Fibroblast of skin of back (primary cell): ENCODE measurements at places on chromosomes 7 and 10.

GRCh38 chr10:121926671-121927317 lies 1.0 kb downstream of the ATE1 start:
- DNase-seq = peak; percentile 7

DNA sequence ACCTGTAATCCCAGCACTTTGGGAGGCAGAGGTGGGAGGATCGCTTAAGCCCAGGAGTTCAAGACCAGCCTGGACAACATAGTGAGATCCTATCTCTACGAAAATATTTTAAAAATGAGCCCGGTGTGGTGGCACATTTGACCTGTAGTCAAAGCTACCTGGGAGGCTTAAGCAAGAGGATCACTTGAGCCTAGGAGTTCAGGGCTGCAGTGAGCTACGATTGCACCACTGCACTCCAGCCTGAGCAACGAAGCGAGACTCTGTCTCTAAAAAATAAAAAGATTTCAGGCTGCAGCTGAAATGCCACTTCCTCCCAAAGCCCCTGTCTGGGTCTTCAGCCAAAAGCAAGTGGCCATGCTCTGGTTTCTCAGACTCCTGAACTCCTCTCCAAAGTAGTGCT lies 38.7 kb upstream of the CARD11 start:
- no peak for DNase-seq

GRCh38 chr10:32341596-32341995 lies 5.4 kb downstream of the EPC1 start:
- no peak for DNase-seq

DNA sequence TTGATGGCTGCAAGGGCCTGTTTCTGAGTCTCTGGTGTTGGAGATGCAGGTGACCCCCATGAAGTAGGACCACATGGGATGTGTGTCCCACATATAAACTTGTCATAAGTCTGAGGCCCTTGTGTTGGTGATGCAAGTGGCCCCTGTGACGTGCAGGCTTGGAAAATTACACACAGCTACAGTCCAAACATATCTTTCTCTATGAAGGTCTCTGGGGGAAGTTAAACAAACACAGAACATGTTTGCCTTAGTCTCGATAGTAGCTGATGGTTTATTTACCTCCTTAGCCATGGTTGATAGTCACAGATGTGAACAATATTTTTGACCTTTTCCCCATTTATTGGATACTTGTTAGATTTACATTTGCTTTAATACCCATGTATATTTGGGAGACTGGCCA lies 64.7 kb downstream of the ADCY1 start:
- no peak for DNase-seq

- DNase-seq = peak; percentile 56
These were observed 170.0 kb downstream of the PRKCQ start for GRCh38 chr10:6409971-6410643.

DNA sequence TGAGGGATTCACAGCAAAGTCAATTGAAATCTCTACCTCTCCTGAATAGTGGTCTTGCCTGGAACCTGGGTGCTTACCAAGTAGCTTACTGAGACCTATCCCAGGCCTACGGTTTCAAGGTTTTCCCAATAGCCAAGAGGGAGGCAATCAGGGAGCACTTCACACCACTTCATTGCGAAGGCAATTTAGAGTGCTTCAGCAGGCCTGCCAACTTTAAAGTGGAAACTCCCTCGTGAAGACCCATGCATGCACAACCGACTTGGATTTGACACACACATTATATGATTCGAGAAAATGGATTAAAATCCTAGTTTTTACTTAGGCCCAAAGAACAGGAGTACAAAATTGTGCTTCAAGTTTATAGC lies 51.5 kb upstream of the NOBOX start:
- DNase-seq = no peak

GRCh38 chr7:41336981-41337380 lies 365.9 kb downstream of the INHBA start:
- peak; percentile 18 for DNase-seq

- DNase-seq = no peak
These were observed 35.9 kb downstream of the EMX2 start for GRCh38 chr10:117578490-117578889.

- DNase-seq = no peak
These were observed 73.4 kb upstream of the LAMB4 start for GRCh38 chr7:108203537-108203936.

DNA sequence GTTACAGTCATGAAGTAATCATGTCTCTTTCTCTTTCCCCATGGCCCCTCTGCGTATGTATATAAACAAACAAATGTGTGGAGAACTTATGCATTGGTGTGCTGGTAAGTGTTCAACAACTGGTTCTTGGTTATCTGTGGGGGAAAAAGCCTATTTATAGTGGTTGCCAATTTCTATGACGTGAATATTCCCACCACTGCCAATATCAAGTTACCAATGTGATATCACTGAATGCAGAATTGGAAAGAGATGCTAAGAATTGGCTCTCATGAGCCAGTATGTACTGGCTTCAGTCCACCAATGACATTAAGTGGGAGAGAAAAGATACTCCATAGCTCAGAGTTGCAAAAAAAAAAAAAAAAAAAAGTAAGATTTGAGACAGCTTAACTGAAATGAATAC lies 399.7 kb downstream of the REEP3 start:
- no peak for DNase-seq

DNA sequence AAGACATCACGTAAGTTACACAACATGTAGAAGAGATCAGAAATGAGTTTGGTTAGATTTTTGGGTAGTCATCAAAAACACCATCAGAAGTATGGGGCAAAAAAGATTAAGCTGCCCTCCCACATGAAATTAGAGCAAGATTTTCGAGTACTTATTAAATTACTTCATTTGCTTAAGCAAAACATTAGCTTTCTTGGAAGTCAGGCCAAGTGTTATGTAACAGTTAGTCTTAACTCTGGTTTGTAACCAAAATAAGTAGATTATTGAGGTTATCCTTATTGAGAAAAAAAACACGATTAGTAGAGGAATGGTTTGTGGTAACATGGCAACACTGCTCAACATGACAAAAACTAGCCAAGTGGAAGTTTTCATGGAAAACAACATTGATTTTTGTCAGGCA lies 37.9 kb downstream of the HBP1 start:
- DNase-seq = no peak

- no peak for DNase-seq
These were observed 57.3 kb upstream of the CAPZA2 start for GRCh38 chr7:116805100-116805544.

DNA sequence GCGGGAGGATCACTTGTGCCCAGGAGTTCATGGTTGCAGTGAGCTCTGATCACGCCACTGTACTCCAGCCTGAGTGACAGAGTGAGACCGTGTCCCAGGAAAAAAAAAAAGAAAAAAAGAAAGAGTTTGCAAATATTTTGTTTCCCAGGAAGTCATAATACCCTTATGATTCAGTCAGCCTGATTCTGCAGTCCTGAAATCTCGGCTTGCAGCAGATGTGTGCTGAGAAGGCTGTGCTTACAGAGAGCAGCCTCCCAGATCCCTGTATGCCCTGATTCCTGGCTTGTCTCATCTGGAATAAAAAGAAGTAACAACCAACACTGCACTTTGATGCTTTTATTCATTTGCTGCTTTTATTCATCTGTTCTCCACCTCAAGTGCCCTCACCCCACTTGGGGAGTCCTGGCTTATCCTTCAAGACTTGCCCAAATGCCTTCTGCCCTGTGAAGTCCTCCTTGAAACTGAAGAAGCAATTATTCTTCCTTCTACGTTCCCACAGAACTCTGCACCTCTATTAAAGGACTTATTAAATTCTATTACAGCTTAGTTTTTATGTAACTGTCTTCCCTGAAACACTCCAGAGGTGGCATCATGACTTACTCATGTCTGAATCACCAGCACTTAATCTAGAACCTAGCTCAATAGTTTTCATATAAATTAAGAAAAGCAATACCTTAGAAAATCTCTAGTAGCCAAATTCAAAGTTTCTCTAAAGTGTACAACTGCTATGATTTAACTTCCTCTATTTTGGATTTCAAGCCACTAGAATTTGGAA lies 27.7 kb upstream of the BPGM start:
- DNase-seq = peak; percentile 78

DNA sequence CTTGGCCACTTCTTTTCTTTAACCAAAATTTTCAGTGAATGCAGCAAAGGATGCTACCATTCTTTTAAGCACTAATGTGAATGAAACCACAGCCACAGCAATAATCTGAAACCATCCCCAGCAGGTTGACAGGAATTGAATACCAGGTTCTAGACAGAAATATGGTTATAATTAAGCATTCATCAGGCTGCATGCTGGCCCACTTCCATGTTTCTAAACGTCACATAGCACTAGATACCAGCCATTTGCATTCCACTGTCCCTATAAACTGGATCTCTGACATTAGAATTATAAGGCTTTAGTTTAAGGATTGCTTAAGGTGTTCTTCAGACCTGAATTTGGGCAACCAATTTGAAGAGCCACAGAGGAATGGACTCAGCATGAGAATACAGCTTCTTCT lies 340.8 kb upstream of the KLF6 start:
- no peak for DNase-seq

- DNase-seq = peak; percentile 36
These were observed 16.5 kb downstream of the AIFM2 start for GRCh38 chr10:70115948-70116682.

DNA sequence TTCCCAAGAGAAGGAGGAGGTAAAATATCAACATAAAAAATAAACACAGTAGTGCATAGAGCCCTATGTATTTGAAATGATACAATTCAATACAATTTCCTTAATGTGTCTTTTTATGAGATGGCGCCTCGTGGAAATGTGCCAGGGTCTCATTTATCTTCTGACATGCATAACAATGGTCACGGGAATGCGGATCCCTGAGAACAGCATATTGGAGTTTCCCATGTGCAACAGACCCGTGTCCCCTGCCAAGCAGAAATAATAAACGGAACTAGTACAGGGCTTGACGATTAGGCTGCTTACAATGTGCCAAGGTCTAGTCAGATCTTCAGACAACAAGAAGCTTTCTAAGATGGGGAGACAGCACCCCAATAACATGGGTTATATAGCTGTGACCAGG lies 217.9 kb downstream of the ARHGAP21 start:
- DNase-seq = no peak

DNA sequence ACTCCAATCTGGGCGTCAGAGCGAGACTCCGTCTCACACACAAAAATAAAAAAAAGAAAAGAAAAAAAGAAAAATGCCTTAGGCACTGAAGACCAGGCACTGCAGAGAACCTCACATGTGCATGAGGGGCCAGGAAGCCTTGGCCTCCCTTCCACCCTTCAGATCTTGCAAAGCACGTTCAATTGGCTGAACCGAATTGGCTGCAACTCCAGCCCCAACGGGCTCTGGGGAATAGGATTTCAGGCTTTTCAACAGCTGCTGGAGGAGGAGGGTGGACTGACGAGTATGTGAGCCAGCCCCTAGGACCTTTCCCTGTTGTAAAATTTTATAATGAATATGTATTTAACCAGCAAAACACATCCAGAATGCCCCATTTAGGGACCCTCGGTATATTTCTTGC lies 16.7 kb downstream of the TMEM120A start:
- DNase-seq = no peak

- DNase-seq = no peak
These were observed 128.4 kb downstream of the ARHGAP22 start for GRCh38 chr10:48476279-48476982.

- no peak for DNase-seq
These were observed 178.1 kb upstream of the SEMA3A start for GRCh38 chr7:84372712-84373111.

DNA sequence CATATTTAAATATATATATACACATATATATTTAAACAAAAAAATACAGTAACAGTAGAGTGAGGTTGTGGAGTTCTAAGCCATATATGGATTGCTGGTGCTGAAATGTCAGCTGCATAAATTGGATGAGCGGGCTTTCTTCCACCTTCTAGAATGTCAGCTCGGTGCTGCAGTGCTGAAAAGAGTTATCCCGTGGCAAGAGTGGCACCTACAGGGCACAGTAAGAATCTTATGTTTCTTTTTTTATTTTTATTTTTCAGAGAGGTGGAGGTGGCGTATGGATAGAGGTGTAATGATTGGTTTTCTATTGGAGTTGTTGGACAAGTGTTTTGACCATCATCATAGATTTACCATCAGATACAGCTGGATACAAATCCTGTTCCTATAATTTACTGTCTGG lies 86.2 kb upstream of the DYNC1I1 start:
- DNase-seq = peak; percentile 44
